ENCODE measurements at places on chromosomes 5 and 9.

GRCh38 chr5:34743878-34744277 lies 87.8 kb downstream of the RAI14 start:
- no peak for DNase-seq

DNA sequence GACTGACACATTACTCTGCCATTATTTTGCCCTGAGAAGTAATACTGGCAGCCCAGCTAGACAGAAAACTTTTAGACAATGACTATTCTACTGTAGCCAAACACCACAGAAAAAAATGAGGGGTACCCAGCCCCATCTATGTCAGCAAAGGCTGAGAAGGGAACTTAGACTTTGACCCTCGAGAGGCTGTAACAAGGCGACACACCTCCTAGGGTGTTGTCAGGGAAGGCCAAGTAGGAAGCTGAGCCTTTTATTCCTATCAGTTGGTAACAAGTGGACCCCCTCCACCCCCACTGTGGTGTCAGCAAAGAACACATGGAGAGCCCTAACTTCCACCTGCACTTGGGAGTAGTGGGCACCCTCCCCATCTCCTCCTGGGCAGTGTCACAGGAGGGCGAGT lies 55.6 kb downstream of the SPTLC1 start:
- no peak for DNase-seq

DNA sequence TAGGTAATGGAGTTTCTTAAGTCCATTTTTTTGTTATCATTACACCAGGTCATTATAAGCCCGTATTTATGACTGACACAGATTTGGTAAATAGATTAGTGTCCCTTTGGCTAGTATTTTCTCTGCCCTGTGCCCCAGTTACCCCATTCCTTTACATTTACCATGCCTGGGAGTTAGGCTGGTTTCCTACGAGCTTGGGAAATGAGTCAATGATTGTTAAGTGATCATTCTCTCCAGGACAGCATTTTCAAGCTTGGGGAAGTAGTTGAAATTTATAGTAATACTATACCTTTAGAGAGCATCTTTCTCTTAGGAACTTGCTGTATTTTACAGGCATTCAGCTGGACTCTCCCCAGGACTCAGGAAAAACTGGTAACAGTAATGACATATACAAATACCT lies 573.1 kb downstream of the TLE4 start:
- no peak for DNase-seq

DNA sequence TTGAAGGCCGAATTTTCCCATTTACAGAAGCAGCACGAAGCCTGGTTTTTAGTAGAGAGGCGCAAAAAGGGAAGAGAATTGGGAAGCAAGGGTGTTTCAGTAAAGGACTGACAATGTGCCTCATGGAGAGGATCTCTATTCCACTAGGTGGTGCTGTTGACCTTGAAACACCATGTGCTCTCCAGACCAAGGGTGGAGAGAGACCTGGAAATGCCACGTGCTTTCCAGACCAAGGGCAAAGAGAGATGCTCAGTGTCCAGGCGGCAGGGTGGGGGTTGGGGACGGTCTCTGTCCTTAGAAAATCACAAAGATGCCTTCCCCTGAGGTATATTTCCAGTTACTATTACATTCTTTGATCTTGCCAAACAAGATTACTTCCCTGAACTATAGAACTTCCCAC lies 425.3 kb downstream of the CSNK1G3 start:
- DNase-seq = no peak

DNA sequence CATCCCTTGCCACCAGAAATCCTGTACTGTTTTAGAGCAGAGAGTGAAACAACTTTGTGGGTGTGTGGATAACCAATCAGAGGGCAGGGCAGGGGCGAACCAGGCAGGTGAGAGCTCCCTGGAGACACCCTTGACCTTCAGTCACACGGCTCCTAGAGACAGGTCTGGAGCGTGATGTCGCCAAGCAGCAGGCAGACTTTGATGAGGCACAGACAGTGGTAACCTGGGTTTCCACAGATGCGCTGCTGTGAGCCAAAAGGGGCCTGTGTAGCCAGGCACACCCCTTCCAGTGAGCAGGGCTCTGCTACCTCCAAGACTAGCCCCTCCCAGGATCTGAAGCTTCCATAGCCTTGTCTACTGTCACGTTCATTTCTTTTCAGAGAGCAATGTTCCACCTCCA lies 317.8 kb upstream of the ADCY2 start:
- no peak for DNase-seq

DNA sequence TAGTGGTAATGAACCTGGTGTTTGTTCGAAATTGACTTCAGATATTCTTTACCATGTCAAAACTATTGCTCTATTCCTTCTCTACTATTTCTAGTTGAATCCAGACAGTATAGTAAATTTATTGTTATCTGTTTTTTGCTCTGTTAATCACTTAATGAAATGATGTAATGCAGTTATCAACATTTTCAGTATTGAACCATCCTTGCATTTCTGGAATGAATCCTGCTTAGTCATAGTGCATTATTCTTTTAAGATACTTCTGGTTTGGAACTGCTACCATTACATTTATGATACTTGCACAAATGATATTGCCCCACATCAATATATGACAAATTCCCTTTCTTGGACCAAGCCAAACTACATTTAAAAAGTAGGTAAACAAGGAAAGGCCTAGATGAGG lies 554.0 kb upstream of the KLF4 start:
- no peak for DNase-seq

Measured in T-cell (primary cell).